ENCODE measurements at places on chromosomes 2 and 18.
A peak's percentile ranks its signal among the peaks of the same experiment; 100 is the strongest.

- DNase-seq, result no peak
- H3K36me3 ChIP-seq, result peaks cover 27% of the 10 kb centered on the region
- H3K4me1 ChIP-seq, result no peaks in the 10 kb centered on the region
- H3K27me3 ChIP-seq, result no peaks in the 10 kb centered on the region
- H3K4me3 ChIP-seq, result no peak overlapping the region
Measured at GRCh38 chr2:238345297-238345968, 25.1 kb downstream of the TRAF3IP1 start.

GRCh38 chr2:54240515-54241469 lies 15.2 kb downstream of the TSPYL6 start:
- H3K27ac ChIP-seq, result peak overlapping the region; percentile 38
- no peak overlapping the region for H3K4me3 ChIP-seq
- no peak for DNase-seq

DNA sequence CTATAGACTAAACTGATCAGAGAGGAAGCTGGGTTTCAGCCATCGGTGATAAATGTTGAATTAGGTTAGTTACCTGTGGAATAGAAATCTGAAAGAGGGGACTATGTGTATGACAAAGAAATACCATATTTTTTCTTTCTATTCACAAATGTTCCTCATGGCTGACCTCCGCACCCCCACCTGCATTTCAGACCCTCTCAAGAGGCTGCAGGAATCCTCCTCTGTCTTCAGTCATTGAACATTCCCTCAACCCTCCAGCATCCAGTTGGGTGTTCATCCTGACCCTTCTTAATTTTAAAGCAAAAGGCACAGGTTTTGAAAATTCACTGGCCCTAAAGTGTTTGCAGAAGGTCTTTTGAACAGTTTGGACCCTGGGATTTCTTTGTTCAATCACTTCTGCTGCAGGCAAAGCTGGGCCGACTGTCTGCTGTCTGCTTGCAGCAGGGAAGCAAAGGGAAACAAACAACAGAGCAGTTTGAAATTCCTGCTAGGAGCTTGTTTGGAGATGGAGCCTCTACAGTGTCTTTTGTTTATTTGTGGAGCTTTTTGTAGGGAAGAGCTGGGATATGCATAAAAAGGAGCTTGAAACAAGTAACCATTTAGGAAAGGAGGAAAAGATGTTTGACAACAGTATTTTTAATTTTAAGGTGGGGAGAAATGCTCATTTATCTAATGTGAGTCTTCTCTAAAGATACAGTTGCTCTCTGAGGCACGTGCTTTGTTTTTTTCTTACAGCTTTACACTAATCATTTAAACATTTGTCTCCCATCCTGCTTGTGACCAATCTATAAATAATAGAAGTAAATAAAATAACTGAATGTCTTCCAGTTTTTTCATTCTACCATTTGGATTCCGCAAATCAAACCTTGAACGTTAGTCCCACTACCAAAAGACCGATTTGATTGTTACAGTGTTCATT lies 213.3 kb upstream of the MMADHC start:
- no peak overlapping the region for H3K4me3 ChIP-seq
- no peaks in the 10 kb centered on the region for H3K4me1 ChIP-seq
- no peaks in the 10 kb centered on the region for H3K36me3 ChIP-seq
- H3K27me3 ChIP-seq, result no peaks in the 10 kb centered on the region
- no peak for DNase-seq

GRCh38 chr18:46073474-46074331 lies 1.6 kb upstream of the PSTPIP2 start:
- no peak overlapping the region for H3K27ac ChIP-seq
- DNase-seq, result no peak
- H3K27me3 ChIP-seq, result no peaks in the 10 kb centered on the region
- no peak overlapping the region for H3K4me3 ChIP-seq
- H3K4me1 ChIP-seq, result peaks cover 33% of the 10 kb centered on the region

- H3K27ac ChIP-seq, result no peak overlapping the region
- DNase-seq, result no peak
- no peaks in the 10 kb centered on the region for H3K36me3 ChIP-seq
- no peaks in the 10 kb centered on the region for H3K4me1 ChIP-seq
- H3K4me3 ChIP-seq, result peak overlapping the region; percentile 30
Measured at GRCh38 chr2:210195101-210195852, 24.1 kb upstream of the KANSL1L start.

DNA sequence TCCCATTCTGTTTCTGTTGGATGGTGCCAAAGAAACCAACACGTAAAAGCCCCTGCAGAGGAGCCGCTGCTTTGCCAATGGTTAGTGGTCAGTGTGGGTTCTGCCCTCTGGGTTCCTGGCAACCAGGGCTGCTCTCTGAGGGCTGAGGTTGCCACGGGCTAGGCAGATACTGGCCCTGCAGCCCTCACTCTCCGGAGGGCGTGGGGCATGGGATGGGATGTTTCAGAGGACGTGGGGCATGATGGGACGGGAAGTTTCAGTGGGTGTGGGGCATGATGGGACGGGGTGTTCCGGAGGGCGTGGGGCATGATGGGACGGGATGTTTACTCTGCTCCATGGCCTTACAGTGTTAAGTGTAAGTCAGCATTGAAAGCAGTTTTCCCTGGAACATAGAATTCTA lies 34.2 kb downstream of the ADI1 start:
- no peaks in the 10 kb centered on the region for H3K36me3 ChIP-seq
- no peak overlapping the region for H3K4me3 ChIP-seq
- no peaks in the 10 kb centered on the region for H3K4me1 ChIP-seq
- DNase-seq, result no peak

DNA sequence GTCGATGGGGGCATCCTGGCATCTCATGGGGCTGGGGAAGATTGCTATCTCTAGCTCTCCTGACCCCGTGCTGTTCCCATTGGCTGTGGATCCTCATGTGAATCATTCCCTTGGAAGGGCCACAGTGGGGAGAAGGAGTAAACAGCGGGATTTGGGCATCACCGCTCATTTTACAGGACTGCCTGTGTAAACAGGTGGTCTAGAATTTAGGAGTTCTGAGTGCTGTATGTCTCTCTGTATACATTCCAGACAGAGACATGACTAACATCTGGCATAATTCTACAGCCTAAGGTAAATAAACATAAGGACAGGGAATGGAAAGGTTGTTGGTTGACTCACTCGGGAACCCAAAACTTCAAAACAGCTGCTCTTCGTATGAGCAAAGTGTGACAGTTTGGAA lies 92.7 kb downstream of the COPS8 start:
- no peak for DNase-seq
- no peak overlapping the region for H3K27ac ChIP-seq
- no peaks in the 10 kb centered on the region for H3K4me1 ChIP-seq
- no peak overlapping the region for H3K4me3 ChIP-seq
- no peaks in the 10 kb centered on the region for H3K36me3 ChIP-seq

DNA sequence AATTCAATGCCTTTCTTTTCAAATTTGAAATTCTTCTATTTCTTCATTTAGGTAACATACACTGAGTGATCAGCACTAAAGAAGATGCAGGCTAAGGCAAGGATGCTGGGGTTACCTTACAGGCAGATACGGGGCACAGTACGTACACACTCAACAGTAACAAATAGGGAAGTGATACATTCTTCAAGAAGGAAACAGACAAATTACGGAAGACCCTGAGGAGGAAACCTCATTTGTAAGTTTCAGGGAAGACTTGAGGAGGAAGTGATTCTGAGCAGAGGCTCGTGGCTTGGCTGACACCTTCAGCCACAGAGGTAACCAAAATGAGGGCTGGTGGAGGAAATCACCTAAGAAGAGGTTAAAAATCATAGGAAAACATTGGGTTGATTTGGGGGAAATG lies 1108.3 kb upstream of the KLHL29 start:
- H3K4me1 ChIP-seq, result no peaks in the 10 kb centered on the region
- no peak overlapping the region for H3K4me3 ChIP-seq
- no peak for DNase-seq
- H3K27ac ChIP-seq, result no peak overlapping the region
- no peaks in the 10 kb centered on the region for H3K36me3 ChIP-seq

Data from upper lobe of left lung (tissue), 6 donors.